ENCODE measurements at places on chromosomes 6 and 20. TPM values are rescaled to one million over a fixed set of nuclear protein-coding genes. Genes with fewer than 3 reads are reported as not detected.
A peak's percentile ranks its signal among the peaks of the same experiment; 100 is the strongest.

DNA sequence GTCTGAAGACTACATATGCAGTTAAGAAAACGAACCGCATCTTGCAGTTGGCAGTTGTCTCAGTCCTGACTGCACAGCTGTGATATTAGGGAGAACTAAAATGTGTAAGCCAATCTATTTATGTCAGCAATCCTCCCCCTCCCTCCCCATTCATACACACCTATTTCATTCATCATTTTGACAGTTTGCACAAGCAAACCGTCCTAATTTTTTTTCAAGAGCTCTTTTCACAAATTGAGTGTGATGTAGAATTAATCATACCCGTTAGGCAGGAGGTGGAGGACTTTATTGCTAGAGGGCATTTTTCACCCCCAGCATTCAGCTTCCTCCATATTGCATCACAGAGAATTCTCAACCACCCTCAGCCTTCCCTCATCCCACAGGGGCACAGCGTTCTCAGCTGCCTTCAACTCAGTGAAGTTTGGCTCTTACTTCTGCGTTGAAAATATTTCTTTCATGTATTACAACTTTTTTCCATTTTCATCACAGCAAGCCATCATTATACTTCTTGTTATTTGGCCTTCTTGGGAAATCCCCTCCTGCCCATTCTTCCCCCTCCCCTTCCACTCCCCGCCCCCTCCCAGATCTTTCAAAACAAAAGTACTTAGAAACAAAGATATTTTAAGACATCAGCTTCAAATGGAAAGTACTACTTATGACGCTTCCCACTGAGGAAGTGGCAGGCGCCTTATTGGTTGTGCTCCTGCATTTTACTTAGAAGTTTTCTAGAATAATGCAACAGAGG lies 37.5 kb downstream of the NOX3 start:
- H3K27me3 ChIP-seq, result no peaks in the 10 kb centered on the region
- DNase-seq, result peak; percentile 83
- H3K36me3 ChIP-seq, result no peaks in the 10 kb centered on the region

DNA sequence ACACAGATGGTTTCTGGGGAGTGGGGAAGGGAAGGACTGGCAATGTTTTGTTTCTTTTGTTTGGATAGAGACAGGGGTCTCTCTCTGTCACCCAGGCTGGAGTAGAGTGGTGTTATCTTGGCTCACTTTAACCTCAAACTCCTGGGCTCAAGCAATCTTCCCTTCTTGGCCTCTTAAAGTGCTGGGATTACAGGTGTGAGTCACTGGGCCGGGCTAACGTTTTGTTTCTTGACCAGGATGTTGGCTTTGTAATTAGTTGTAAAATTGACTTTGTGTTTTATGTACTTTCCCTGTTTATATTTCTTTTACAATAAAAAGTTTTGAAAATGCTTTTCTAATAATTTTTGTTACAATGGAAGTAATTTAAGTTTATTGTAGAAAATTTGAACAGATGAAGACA lies 10.9 kb downstream of the SPATS1 start:
- no peak overlapping the region for H3K27ac ChIP-seq
- H3K4me3 ChIP-seq, result no peak overlapping the region
- no peaks in the 10 kb centered on the region for H3K4me1 ChIP-seq
- DNase-seq, result no peak
- no peaks in the 10 kb centered on the region for H3K27me3 ChIP-seq

DNA sequence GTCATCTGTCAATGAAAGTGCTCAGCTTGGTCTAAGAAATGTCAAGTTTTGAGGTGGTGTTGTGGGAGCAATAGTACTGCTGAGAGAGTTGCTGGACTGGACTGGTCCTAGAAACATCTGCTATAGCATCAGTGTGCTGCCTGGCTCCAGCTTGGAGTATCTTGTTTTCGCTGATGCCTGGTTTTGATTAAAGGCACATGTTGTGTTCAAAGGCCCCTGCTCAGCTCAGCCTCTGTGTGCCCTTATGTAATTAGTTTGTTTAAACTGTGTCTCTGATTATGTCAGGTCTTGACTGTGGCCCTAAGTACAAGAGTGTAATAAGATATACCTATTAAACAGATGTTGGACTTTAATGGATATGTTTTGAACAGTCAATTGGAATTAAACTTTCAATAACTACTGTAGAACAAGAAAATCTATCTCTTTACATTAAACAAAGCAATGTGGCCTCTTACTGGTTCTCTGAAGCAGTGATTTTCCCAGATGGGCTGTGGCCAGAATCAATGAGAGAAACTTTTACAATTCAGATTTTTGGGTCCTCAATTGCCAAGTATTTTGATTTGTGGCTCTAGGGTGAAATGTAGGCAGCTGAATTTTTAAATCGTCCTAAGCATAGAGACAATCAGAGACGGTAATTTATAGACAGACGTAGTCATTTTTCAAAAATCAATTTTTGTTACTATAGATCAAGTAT lies 668.2 kb downstream of the DHX35 start:
- H3K36me3 ChIP-seq, result no peaks in the 10 kb centered on the region
- H3K4me3 ChIP-seq, result no peak overlapping the region
- H3K27me3 ChIP-seq, result no peaks in the 10 kb centered on the region
- no peak overlapping the region for H3K27ac ChIP-seq
- no peaks in the 10 kb centered on the region for H3K4me1 ChIP-seq

DNA sequence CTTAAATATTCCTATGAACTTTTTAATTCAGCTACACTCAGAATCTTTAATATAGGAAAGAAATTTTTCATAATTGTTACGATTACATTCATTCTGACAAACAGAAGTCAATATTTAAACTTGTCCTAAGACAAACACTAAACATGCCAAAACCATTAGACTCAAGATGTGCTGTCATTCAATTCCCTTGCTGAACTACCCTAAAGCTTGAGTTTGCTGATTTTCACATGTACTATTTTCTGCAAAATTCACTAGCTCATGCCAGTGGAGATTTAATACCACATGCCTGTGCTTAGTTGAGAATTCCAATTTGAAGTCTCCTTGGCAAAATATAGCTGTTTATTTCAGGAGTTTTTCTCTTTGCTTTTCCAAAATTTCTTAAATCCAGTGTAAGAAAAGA lies 448.0 kb downstream of the COL12A1 start:
- H3K27ac ChIP-seq, result no peak overlapping the region
- no peaks in the 10 kb centered on the region for H3K4me1 ChIP-seq
- H3K36me3 ChIP-seq, result no peaks in the 10 kb centered on the region
- no peaks in the 10 kb centered on the region for H3K27me3 ChIP-seq
- no peak overlapping the region for H3K4me3 ChIP-seq

Gene SLC18B1
- 10.2 TPM for total RNA-seq

Gene TRAM2
- 15.5 TPM for total RNA-seq

Gene TM9SF4
- 35.8 TPM for total RNA-seq
